ENCODE measurements at places on chromosomes 7 and 10. TPM values are rescaled to one million over a fixed set of nuclear protein-coding genes. Genes with fewer than 3 reads are reported as not detected.

The GRID2IP gene
- total RNA-seq = not detected

The EFCAB10 gene
- total RNA-seq = not detected

The NEUROD6 gene
- not detected for total RNA-seq

The GJD4 gene
- total RNA-seq = 0.16 TPM

The CCL24 gene
- total RNA-seq = not detected
